ENCODE measurements at places on chromosomes 6 and 20.

DNA sequence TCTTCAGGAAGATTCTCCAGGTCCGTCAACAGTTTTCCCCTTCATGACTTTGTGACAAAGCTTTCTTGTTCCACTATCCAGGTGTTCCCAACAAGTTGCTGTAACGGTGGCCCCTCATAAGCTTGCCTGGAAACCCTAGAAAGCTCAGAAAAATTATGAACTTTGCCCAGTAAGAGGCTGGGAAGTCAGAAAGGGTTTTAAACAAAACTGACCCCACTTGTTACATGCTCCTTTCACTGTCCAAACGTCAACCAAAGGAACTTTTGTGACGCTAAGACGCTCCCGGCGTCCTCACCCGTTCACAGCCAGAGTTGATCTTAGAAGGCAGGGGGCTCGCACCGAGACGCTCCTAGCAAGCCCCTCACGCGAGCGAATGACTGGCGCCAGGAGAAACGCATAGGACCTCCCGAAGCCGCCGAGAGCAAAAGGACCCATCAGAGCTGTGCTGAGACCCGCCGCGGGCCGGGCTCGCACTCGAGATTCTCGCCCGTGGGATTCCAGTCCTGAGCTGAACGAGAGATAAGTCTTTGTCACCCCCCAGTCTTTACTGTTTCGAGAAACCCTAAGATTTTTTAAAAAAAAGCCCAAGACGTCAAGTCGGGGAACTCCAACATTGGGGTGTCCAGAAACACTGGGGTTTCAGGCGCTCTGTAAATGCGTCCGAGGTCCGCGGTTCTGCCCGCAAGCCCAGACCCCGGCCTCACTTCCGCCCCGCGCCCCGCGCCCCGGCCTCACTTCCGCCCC, 544 bp upstream of the ACAT2 start:
- DNase-seq, result no peak

GRCh38 chr6:122713138-122713537, 66.4 kb upstream of the FABP7 start:
- no peak for DNase-seq

DNA sequence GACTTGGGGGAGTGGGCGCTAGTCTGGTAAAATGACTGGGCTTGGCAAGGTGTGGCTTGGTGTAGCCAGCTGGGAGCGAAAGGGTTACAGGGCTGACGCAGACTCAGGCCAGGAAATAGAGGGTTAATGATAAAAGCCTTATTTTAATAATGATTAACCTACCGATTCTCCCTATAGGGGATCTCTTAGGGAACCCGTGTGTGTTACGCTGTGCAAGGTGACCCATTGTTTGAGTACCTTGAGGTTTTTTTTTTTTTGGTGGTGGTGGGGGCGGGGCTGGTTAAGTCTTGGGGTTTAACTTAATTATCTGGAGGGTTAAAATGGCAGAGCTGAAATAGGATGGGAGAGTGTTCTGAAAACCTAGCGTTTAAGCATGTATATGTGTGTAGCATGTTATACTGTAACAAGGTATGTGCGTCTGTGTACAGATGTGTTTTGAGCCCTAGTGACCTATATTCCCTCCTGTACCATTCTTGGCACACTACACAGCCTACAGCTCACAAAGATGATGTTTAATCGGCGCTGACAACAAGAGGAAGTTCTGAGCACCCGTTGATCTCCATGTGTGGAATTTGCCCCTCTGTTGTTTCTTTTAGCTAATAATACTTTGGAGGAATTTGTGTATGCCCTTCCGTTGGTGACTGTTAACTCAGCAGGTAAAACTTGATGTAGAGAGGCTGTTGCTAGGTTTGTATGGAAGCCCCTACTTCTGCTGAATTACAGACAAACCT, 1.3 kb downstream of the CARMIL1 start:
- DNase-seq, result no peak

- DNase-seq, result no peak
Observed at GRCh38 chr20:43766917-43767316, 40.1 kb upstream of the GTSF1L start.

DNA sequence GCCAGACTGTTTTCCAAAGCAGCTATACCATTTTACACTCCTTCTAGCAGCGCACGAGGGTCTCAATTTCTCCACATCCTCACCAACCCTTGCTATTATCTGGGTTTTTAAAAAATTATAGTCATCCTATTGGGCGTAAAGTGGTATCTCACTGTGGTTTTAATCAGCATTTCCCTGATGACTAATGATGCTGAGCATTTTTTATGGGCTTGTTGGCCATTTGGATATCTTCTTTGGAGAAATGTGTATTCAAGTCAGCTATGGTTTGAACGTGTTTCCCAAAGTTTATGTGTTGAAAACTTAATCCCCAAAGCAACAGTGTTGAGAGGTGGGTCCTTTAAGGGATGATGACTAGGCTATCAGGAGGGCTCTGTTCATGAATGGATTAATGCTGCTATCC, 6.7 kb downstream of the MCUR1 start:
- DNase-seq, result no peak

Data from left ventricle myocardium inferior (tissue), 1 donor.